Caki2 (cell line): ENCODE measurements at places on chromosomes 7 and 10.
A peak's percentile ranks its signal among the peaks of the same experiment; 100 is the strongest.

GRCh38 chr7:100604028-100604975 lies 2.1 kb downstream of the PCOLCE start:
- peak; percentile 67 for DNase-seq

GRCh38 chr7:18706670-18707069 lies 211.1 kb downstream of the HDAC9 start:
- DNase-seq, result no peak

DNA sequence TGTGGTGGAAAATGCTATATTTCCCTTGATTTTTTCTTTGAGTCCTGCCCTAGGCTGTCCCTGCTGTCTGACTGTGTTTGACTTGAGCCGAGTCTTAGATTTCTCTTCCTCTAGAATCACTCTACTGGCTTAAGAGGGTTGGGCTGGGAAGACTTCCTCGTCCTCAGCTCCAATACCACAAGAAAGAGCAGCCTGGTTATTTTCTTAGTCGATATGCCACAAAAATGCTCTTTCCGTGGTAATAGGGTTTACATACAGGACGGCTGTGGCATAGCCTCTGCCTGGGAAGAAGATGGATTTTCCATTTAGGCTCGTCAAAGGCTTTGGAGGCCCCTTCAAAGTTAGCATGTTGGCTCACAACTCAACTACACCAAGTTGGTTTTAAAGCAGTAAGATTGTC lies 212.0 kb upstream of the IGFBP3 start:
- no peak for DNase-seq

GRCh38 chr10:103851261-103851660 lies 4.1 kb downstream of the SH3PXD2A start:
- no peak for DNase-seq

DNA sequence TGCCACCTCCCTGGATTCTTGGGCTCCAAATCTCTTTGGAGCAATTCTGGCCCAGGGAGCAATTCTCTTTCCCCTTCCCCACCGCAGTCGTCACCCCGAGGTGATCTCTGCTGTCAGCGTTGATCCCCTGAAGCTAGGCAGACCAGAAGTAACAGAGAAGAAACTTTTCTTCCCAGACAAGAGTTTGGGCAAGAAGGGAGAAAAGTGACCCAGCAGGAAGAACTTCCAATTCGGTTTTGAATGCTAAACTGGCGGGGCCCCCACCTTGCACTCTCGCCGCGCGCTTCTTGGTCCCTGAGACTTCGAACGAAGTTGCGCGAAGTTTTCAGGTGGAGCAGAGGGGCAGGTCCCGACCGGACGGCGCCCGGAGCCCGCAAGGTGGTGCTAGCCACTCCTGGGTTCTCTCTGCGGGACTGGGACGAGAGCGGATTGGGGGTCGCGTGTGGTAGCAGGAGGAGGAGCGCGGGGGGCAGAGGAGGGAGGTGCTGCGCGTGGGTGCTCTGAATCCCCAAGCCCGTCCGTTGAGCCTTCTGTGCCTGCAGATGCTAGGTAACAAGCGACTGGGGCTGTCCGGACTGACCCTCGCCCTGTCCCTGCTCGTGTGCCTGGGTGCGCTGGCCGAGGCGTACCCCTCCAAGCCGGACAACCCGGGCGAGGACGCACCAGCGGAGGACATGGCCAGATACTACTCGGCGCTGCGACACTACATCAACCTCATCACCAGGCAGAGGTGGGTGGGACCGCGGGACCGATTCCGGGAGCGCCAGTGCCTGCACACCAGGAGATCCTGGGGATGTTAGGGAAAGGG lies 913 bp downstream of the NPY start:
- DNase-seq, result no peak

- DNase-seq, result no peak
Observed at GRCh38 chr10:127892743-127893142, at the start of gene CLRN3. TSS of gene CLRN3 (minus strand) at chr10:127892941. CDS start at chr10:127892784, 157 bp downstream.

DNA sequence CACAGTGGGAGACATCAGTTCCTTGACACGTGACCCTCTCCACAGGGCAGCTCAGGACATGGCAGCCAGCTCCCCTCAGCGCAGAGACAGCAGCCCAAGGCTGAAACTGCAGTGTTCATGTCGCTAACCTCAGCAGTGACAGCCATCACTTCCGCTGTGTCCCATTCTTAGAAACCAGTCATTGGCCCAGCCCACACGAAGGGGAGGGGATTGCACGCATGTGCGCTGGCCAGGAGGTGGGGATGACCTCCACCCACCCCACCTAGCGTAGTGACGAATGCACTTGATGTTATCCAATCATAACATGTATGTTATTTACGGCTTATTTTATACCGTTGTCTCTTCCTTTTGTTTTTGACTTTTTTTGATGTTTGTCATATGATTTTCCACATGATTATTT lies 36.9 kb upstream of the EGFR start:
- no peak for DNase-seq
